ENCODE measurements at places on chromosomes 4 and X.
A peak's percentile ranks its signal among the peaks of the same experiment; 100 is the strongest.

- DNase-seq: no peak
These were observed 119.6 kb upstream of the GNPDA2 start for GRCh38 chr4:44845993-44846392.

- DNase-seq: no peak
These were observed 163.9 kb upstream of the KIT start for GRCh38 chr4:54493862-54494261.

- DNase-seq: no peak
These were observed 117.1 kb upstream of the BMP3 start for GRCh38 chr4:80913381-80913780.

GRCh38 chr4:95170176-95170575 is 378.6 kb downstream of the UNC5C start:
- DNase-seq: no peak

DNA sequence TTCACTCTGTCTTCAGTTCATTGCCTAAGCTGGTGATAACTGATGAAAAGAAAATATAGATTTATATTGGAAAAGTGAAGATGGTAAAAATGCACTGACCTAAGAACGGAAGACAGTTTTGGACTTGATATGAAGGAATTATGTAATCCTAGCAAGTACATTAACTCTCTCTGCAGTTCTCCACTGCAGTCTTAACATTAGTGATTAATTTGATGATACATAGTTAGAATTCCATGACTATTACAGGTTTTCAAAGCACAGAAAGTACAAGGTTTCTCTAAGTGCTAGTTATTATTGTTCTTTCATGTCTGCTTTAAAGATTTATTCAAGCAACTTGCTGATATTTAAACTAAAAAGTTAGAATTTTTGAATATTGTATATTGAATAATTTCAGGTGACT is 1591.7 kb upstream of the ADGRL3 start:
- DNase-seq: no peak

DNA sequence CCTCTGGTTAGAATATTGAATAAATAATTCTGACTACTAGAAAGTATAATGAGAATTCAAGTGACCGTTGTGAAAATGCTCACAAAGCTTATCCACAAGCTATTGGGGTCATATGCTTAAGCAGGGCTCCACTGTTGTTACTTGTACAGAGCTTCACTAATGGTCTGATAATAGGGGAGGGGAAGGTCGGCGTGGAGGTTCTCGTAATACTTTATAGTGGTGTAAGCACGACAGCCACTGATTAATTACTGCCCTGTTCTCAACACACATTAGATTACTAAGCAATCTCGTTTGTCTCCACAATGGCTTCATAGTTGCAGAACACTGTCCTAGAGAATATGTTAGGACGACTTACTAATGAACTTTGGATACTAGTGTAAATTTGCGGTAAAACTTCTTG is 11.6 kb downstream of the UNC5C start:
- no peak for DNase-seq

DNA sequence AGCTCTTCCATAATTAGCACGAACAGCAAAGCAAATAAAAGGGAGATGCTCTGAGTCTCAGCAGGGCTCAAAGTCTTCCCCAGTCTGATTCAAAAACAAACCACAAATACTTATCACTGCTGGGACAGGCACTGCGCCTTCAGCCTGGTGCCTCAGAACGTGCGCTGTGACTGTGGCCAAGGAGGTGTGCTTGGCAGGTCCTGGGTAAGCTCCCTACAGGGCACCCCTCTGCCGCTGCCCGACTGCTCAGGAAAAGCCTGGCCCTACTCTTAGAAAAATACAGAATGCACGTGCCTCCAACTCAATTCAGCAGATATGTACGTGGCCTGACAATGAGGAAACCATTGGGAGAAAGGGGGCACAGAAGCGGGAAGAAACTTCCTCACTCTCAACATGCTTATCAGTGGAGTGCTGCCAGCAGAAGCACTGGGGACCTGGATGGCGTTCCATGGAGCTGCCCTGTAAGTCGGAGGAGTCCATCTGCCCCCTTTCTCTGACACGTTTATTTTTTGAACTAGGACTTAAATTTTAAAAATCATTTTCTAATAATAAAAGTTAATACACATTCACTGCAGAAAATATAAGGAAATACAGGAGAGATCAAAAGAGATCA is 86.8 kb downstream of the GATB start:
- no peak for DNase-seq

GRCh38 chr4:89438102-89438831 is 130.7 kb upstream of the GPRIN3 start:
- peak; percentile 16 for DNase-seq

GRCh38 chr4:119589165-119589564 is 39.4 kb downstream of the PDE5A start:
- DNase-seq: no peak

GRCh38 chr4:64341711-64342110 is 67.5 kb downstream of the TECRL start:
- no peak for DNase-seq

DNA sequence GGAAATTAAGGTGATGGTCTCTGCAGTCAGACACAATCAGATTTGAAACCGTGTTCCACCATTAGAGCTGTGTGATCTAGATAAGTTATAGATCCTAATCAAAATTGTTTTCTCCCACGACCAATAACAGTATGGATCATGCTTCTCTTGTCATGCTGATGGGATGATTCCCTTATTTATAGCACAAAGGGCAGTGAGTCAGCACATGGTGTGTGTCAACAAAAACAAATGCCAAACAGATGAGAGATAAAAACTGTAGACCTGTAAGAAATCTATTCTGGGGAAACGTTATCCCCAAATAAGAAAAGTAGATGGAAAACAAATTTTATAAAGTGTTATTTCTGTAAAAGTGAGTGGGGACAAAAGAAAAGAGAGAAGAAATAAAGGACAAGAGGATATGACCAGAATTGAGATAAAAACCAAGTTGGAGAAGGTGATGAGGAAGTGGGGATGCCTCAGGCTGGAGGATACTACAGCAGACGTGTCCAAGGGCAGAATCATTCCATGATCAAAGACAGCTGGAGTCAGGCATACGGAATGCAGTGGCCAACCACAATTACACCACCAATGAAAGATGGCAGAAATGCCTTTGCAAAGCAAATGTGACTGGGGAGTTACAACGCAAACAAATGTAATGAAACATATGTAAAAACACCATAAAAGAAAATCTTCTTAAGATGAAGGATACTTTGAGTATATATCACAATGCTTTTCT is 377.8 kb upstream of the PRKX start:
- DNase-seq: no peak

DNA sequence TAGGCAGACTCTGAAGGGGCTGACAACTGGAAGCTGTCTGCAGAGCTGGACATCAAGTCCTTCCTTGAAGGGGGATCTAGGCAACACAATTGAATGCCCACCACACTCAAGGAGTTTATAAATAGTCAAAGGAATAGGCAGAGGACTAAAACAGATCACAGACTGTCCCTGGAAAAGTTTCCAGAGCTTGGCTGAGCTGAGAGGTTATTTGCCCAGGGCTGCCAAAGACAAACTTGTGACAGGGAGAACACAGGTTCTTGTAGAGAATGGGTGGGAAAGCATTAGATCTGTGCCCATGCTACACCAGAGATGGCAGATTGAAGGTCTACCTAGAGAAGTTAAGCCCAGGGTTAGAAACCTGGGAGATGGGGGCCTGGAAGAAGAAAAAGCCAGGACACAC is 344.6 kb downstream of the MID1IP1 start:
- no peak for DNase-seq

- DNase-seq: no peak
These were observed 208.8 kb downstream of the SH2D1A start for GRCh38 chrX:124555036-124555595.

DNA sequence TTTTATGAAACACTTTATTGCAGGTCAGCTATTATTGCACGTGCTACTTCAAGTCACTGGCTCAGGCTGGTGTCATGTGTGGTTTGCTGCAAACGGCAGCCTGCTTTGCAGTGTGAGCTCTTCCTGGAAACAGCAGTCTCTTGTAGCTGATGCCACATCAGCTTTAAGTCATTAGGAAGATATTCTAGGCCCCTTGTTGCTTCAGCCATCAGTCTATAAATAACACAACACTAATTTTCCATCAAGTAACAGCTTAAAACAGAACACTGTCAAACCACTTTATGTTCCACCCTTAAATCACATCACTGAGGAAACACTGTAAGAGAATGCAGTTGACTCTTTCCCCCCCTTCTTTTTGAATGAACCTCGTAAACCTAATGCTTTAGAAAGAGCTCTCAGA is 93.8 kb downstream of the GATB start:
- no peak for DNase-seq

DNA sequence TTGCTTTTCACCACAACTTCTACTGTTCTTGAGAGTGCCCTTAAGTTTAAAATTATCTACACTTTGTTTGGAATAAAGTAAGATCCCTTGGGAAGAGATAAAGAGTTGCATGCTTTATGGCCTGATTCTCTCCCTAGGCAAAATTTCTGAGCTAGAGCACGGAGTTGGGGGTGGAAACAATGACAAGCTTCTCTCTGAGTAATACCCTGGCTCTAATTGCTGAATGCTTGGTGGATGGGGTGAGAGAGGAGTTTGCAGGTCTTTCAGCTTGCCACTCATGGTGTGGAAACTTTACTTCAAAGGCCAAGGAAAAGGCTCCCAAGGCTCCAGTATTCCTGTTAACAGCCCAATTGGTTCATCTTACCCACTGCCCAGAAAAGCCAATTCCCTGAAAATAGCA is 26.1 kb upstream of the PRDM8 start:
- no peak for DNase-seq

GRCh38 chr4:165489786-165490185 is 111.0 kb downstream of the CPE start:
- no peak for DNase-seq

GRCh38 chrX:56268888-56269287 is 36.7 kb downstream of the KLF8 start:
- DNase-seq: no peak

- no peak for DNase-seq
These were observed 305.4 kb downstream of the PACRGL start for GRCh38 chr4:21005647-21006046.

- no peak for DNase-seq
These were observed 86.7 kb downstream of the ATP8A1 start for GRCh38 chr4:42570221-42570620.

GRCh38 chrX:121902463-121902862 is 855.1 kb downstream of the GLUD2 start:
- no peak for DNase-seq

DNA sequence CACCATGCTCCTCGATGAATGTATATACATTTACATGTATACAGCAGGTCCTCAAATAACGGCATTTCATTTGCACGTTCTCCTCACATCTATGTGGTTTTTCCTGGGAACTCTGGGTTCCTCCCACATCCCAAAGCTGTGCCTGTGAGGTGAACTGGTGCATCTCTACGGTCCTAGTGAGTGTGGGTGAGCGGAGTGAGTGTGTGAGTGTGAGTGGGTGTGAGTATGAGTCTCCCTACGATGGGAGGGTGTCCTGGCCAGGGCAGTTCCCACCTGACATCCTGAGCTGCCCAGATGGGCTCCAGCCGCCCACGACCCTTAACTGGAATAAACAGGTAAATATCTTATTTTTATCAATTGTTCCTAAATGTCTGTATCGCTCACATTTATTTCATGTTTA is 40.0 kb downstream of the ACSL1 start:
- DNase-seq: no peak

DNA sequence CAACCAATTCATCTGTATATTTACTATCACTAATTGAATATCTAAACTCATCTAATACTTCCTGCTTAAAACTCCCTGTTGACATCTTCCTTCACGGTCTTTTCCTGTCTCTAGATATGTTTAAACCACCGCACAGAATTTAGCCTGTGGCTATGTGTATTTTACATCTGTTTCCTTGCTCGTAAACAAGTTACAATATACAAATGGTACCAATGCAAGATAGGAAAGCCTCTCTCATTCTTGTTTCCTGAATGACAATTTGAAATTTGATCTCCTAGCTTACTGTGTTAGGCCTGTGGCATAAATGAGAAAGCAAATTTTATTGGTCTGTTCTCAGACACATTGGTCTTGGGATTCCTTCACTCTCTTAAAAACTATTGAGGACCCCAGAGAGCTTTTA is 89.7 kb upstream of the PCDH7 start:
- no peak for DNase-seq

- DNase-seq: peak; percentile 10
These were observed 146.0 kb upstream of the CPEB2 start for GRCh38 chr4:14856062-14856933.

All from activated CD8-positive, alpha-beta memory T cell treated with anti-CD3 and anti-CD28 coated beads for 48 hours (primary cell).